Activated naive CD4-positive, alpha-beta T cell (primary cell): ENCODE measurements at places on chromosomes 2 and 18.

DNA sequence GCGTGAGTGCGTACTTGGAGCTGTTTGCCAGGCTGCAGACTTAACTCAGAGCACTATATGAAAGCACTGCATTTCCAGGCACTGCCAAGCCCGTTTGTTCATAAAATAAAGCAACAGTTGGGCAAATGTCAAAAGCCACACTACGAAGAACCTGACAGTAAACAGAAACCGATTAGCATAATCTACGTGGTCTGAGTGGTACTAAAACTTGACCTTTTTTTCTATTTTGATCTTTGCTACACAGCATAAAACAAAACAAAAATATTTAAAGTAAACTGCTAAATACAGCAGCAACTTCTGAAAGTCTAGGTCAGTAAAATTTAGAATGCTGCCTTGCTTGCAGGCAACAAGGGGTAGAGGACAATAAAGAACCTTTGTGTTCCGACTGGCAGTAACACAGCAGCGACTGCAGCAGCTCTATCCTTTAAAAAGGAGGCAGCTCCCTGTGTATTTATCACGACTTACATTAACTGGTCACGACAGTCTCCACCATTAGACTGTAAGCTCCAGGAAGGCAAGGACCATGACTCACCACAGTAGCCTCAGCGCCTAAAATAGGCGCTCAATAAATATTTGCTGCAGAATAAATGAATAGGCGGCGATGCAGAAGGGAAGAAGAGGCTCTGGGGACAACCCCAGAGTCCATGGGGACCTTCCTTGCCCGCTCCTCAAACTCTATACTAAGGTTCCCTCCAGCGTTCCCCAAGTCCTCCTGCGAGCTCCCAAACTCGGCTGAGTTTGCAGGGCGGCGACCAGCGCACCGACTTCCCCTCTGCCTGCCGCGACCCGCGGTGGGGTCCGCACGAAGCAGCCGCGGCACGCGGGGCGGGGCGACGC lies 902 bp downstream of the SS18 start:
- DNase-seq, result no peak

GRCh38 chr2:29260142-29260772 lies 145.0 kb downstream of the CLIP4 start:
- no peak for DNase-seq

GRCh38 chr2:174036825-174037224 lies 71.7 kb upstream of the SP3 start:
- no peak for DNase-seq

DNA sequence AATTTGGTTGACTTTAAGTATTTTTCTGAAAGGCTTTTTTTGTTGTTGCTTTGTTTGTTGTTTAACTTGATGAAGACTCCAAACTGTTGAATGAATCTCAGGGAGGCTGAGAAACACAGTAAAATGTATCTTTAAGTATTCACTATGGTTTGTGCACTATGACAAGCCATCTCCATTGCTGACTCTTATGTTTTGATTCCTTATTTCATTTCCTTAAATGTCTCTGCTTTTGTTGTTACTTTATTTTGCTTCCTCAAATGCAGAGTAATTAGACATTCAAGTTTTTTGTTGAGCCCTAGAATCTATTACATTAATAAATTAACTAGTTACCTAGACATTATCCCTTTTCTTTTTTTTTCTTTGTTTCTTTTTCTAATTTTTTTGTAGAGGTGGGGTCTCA lies 46.3 kb upstream of the SLC39A10 start:
- no peak for DNase-seq

DNA sequence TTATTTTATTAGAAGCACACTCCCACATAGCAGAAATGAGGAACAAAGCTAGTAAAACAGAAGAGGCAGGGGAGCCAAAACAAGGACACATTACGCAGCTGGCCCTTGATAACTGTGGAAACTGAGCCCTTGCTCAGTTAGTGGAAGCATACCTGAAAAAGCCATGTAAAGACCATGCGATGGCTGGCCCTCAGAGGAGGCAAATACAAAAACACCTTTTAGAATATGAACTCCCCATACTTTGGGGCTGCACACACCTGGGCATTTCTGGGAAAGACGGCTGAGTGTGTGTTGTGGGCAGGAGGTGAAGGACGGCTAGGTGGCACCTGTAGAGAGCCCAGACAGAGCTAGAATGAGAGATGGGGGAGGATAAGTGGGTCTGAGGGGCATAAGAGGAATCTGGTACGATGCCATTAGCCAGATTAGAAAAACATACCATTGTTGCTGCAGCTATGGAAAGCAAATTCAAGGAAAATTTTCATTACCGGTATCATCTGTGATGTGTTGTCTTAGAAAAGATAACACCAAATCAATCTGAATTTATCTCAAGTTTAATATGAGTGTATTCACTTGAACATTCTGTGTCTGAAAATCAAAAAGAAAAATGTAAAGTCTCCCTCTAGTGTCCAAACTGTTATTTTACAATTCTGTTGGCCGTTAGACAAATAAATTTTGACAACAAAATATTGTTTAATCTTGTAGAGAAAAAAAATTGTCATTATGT lies 45.2 kb upstream of the SULT1C3 start:
- DNase-seq, result no peak

DNA sequence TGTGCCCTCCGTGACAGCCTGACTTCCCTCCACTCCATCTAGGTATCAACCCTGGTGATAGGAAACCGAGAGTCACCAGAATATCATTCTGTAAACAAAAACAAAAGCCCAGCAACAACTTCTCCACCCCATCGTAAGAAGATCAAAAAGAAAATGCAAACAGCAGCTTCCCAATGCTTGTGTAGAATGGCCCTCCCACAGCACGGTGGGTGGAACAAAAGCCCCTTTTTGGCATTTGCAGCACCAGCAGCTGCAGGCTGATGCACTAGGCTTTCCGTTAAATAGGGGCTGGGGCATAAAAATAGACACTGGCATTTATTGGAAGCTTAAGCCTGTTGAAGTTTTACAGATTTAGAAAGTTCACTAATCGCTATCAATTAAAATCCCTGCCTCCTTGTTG lies 513.0 kb downstream of the GALR1 start:
- DNase-seq, result no peak

DNA sequence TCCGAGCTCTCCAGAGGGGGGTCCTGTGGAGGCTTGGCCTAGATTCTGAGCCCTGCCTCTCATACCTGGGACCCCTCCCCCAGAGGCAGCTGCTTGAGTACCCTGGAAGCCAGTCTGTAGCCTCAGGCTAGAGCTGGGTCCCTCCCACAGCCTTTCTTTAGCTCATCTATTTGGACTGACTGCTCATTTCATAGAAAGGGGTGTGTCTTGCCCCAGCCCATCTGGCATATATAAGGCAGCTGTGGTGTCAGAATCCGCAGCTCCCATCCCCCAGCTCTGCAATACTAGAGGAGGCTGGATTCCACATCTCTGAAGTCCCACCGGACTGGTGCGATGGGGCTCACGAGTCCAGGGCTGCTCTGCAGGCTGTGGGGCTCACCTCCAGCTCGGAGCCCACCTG lies 26.1 kb downstream of the MPHOSPH10 start:
- no peak for DNase-seq

DNA sequence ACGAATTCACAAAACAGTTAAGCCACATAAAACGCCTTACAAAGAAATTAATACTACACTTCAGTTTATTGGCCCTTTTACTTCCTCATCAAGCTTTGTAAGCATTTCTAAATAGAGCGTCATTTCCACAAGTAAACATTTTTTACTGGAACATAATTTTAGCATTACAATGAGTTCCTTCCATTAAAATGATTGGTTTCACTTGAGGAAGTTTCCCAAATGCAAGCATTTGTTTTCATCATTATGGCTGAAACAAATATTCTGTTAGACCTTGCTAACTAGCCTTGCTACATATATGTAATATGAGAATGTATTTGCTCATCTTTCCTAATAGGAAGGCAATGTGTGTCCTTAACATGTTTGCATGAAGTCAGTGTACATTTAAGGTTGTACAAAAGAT lies 579.1 kb downstream of the IRS1 start:
- DNase-seq, result no peak

- DNase-seq, result no peak
Observed at GRCh38 chr2:75022516-75022915, 64.1 kb downstream of the POLE4 start.

- DNase-seq, result no peak
Observed at GRCh38 chr18:3611313-3612090, 161.5 kb downstream of the TGIF1 start.

DNA sequence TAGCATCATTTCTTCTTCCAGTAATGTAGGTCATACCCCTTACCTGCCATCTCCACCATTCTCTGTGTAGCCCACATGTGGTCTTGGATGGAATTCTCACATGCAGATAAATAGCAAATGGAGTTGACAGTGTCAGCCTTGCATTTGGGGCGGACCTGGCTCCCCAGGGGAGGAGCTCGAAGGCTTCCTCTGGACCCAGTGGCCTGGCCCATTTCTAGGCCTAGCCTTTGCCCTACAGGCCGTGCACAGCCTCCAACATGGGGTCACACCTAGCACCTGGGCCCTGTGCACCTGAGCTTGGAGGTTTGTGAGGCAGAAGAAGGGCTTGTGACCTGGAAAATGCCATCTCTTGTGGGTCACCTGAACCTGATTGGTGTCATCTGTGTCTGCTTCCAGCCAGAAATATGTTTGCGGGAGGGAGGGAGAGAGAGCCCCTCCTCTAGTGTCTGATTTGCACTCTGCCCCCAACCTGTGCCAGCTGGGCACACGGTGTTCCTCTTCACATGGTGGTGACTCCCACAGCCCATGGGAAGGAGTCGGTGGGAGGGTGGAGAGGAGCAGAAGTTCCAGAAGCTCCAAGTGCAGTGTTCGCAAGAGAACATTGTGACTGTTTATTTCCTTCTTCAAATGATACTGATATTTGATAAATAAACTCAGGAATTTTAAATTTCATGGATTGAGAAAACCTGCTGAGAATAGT lies 33.0 kb downstream of the ITGB1BP1 start:
- DNase-seq, result no peak

DNA sequence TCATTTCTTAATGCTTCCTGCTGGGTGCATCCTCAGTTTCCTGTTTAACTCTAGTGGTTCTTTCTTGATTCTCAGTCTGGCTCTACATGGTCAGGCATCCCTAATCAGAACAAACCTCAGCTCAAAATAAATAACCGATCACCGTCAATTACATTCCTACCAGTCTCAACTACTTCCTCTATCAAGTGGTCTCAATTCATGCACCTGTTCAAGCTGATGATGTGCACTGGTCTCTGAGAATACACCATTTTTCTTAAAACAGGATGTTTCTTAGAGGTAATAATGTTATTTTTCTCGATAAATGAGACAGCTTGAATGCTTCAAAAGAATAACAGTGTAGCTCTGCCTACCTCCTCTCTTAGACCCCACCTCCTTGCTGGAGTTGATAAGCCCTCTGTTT lies 420.9 kb downstream of the SOCS6 start:
- DNase-seq, result no peak

DNA sequence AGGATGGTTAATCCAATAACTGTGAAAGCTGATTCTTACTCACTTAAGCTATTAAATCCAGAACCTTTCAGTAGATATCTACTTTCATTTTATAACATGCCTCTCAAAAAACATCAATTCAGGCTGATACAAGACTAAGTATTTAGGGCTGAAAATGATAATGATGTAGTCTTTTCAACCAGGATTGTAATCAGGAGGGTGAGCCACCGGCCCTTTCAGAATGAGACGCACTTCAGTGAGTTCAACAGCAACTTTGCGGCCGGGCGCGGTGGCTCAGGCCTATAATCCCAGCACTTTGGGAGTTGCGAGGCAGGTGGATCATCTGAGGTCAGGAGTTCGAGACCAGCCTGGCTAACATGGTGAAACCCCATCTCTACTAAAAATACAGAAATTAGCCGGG lies 30.4 kb downstream of the RBMS1 start:
- DNase-seq, result no peak

DNA sequence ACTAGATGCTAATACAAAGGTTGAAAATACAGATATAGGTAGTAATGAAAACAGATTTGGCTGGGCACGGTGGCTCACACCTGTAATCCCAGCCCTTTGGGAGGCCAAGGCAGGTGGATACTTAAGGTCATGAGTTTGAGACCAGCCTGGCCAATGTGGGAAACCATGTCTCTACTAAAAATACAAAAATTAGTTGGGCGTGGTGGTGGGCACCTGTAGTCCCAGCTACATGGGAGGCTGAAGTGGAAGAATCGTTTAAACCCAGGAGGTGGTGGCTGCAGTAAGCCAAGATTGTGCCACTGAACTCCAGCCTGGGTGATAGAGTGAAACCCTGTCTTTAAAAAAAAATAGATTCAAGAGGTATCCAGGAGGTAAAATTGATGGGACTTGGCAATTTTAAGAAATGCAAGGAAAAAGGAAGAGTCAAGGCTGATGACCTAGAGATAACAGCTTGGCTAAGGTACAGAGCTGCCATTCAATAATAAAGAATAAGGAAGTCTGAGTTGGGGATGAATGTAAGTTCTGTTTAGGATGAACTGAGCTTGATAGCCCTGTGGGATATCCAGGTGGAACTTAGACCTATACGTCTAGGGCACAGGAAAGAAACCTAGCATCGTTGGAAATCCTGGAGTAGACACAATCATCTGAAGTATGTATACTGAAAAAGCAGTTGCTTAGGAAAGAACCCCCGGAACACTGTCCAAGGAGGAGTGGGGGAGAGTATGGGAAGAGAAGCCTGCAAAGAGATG lies 9.1 kb downstream of the MAT2A start:
- no peak for DNase-seq

DNA sequence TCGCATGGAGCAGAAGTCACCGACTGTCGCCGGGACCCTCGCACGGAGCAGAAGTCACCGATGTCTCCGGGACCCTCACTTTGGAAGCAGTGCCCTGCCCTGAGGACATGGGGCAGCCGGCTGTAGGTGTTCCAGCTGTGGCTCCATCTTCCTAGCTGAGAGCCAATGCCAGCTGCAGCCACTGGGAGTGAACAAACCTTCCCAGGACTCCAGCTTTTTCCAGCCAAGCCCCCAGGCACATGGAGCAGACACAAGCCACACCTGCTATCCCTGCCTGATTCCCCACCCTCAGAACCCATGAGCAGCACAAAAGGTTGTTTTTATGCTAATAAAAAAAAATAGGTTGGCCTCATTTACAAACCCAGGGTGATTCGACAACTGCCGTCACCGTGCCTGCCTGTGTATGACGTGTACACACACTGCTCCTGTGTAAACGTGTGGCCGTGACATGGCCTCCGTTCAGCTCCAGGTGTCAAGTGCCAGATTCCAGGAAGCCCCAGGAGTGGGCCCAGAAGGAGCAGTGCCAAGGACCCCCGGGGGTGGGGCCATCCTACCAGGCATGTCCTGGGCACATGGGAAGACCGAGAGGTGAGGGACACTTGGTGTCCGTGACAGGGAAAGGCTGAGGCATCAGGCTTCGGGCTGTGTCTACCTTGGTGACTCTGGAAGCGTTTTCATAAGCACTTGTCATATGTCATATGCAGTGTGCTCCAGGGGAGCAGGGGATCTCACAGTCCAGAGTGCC lies 91.5 kb downstream of the EIPR1 start:
- no peak for DNase-seq

DNA sequence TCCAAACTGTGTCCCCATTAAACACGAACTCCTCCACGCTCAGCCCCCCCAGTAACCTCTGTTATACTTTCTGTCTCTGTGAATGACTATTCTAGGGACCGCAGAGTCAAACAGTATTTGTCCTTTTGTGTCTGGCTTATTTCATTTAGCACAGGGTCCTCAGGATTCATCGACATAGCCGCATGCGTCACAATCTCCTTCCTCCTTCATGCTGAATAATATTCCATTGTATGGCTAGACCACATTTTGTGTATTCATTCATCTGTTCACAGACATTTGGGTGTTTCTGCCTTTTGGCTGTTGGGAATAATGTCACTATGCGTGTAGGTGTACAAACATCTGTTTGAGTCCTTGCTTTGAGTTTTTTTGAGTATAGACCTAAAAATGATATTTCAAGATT lies 80.9 kb downstream of the SH3RF3 start:
- DNase-seq, result no peak
